ENCODE measurements at places on chromosomes 6 and 20.

DNA sequence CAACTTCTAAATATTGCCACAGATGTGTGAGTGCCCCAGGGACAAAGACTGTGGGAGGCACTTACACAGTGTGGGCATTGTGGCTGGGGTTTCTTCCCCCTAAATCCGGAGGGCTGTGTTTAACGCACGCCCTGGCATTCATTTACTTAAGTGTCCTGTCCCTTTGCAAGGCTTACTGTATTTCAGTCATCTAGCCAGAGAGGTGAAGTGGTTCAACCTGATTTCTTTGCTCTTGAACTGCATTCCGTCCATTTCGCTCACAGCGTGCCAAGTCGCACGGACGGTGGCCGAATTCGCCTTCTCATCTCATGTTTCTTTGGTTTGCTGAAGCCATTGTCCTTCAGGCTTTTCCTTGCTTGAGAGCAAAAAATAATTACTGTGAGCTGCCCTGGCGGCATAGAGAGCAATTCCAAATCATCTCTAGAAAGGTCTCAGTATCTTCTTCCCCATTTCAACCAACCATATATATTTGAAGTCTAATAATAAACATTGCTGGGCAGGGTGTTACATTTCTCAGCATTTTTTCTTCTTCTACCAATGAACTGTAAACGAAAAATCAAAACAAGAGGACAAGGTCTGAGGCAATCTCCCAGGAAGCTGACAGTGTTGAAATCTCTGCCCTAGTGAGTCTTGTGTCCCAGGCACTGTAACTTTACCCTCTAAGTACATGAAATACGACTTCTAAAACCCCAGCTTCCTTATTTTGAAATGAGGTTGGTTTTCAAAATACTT, 16.9 kb downstream of the SYTL3 start:
- DNase-seq, result peak; percentile 54

DNA sequence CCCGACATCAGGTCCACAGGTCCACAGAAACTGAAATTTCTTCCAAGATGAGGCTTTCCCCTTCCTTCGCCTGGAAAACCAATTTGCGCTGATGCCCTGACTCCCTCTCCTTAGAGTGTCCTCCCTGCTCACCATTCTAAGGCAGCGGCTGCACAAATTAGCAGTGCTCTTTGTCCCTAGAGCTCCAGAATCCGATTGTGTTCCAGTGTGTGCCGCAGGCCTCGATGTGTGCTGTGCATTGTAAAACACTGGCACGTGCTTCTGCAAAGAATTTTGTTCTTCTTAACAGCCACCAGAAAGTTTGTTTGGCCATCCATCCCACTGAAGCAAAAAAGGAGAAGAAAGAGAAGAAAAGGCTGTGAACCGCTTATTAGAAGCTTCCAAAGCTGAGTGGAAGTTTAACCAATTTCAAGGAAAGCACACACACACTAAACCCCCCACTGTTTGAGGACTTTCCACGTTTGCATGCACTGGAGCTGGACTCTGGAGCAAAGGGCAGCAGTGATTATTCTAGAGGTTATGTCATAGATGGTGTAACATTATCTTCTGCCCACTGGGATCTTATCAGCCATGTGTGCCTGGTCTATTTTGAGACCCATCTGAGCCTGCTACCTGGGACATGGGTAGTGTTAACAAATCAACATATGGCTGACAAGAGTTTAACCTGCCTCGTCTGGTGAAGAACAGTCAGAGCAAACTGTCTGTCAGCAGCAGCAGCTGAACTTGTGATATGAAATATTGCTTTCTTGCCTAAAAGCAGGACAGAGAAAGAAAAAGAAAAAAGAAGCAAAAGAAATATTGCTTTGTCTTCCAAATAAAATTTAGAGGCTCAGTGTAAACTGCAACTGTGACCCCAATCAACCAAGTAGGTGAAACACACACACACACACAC, 64.9 kb upstream of the RREB1 start:
- no peak for DNase-seq

DNA sequence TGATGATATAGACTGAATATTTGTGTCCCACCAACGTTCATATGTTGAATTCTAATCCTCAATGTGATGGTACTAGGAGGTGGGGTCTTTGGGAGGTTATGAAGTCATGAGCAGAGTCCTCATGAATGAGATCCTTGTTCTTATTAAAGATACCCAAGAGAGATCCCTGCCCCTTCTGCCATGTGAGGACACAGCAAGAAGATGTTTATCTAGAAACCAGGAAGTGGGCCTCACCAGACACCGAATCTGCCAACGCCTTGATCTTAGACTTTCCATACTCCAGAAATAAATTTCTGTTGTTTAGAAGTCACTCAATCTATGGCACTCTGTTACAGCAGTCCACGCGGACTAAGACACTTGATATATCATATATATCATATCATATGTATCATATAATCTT, 67.7 kb upstream of the GCM1 start:
- DNase-seq, result no peak

- no peak for DNase-seq
Observed at GRCh38 chr6:163404825-163405265, 9.7 kb upstream of the QKI start.

DNA sequence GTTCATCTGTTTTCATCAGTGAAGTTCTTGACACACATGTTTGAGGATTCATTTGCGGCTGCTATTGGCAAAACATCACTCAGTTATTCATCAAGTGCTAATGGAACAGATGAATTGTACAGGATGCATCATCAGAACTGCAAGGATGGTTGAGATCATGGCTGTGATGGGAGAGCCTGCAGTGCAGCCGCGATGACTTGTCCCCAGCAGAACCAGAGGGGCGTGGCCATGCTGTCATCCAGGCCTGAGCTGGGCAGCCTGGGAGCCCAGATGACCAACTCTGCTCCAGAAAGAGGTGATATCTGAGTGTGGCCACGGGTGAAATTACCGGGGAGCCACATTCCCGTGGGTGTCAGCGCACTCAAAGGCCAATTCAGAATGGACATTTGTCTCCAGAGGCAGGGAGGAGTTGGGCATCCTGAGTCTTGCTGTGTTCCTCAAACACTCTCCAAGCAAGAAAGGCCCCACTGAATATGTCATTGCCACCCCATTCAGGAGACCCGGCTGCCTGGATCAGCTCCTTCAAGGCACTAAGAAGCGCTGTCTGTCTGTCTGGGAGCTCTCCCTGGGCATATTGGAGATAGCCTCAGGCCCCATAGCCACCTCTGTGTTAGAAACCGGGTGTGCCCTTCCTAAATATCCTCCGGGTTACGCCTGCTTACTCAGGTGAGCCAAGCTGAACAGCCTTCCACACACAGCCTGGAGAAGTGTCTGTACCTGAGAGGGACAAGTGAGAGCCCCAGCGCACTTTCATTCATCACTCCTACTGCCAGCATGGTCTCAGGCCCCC, 66.7 kb downstream of the SYNDIG1 start:
- no peak for DNase-seq
